Activated naive CD4-positive, alpha-beta T cell treated with anti-CD3 and anti-CD28 coated beads, Interleukin-2, amount 50 U/mL, for 16 hours (primary cell): ENCODE measurements at places on chromosomes 3 and 15.

DNA sequence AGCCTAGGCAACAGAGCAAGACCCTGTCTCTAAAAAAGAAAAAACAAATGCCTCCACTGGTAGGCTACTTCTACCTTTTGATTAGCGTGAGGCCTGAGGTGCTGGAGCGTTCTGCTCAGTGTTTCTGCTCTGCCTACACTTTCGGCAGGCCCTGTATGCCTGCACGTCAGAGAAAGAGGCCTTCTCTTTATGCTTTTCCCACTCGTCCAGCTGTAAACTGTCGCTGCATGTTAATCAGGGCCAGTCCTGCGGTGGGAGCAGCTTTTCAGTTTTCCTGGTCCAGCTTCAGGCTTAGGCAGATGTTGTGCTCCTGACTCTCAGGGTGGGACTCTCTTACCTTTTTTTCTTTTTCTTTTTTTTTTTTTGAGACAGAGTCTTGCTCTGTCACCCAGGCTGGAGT lies 25.3 kb downstream of the CSPG5 start:
- no peak for DNase-seq

- DNase-seq = no peak
These were observed 64.4 kb downstream of the UACA start for GRCh38 chr15:70698836-70699390.

- no peak for DNase-seq
These were observed 39.9 kb upstream of the ARL14 start for GRCh38 chr3:160637086-160637485.

DNA sequence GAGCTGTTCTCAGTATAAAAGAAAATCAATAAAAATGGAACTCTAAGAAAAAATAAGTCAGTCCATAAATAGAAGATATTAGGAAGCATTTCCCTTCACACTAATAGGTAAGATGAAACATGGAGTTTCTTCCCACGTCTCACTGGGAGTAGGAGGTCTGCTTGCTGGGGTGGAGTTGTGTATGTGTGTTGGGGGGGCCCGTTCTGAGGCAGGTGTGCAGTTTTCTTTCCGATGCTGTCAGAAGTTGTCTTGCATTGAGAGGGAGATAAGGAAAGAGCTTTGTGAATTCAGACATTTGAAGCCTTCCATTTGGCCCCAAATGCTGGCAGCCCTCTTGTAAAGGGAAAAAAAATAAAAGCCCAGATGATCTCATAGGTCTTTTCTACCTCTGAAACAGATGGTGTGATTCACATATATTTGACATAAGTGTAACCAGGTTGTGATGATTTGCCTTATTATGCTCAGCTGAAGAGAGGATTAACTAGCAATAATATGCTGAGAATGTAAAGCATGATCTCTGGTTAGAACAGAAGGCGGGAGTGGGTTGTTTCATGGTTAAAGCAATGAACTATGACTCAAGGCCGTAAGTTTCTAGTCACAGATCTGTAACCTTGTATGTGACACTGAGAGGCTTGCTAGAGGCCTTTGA lies 8.8 kb downstream of the RASGRP1 start:
- DNase-seq = peak; percentile 19

DNA sequence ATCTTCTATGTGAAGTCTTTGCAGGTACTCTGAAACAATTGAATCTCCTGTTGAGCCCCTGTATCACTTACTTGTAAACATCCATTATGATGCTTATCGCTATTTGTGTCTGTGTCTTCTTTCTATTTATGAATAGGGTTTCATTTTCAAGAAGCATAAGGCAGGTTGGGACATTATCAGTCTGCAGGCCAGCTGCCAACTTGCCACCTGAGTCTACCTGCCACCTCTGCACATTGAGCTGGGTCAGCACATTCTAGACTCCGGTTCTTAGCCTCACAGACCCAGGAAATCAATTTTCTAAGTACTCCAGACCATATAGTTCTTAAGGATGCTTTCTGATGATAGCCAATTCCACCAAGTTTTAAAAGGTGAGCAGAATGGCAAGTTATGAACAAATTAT lies 105.7 kb upstream of the MCTP2 start:
- no peak for DNase-seq

DNA sequence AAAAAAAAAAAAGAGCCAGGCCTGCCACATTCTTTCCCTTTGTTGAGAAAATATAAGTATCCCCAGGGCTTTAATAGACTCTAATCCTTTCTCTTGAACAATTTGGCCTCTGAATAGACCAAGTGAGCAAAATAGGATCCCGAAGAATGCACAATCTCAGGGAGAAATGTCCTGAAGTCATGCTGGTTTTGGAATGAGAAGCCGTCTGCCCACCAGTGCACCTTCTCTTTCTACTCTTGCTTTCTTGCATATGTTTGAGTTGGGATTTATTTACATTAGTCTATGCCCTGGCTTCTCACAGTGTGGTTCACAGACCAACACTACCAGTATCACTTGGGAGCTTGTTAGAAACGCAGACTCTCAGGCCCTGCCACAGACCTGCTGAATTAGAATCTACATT lies 153.0 kb downstream of the ZNF621 start:
- DNase-seq = no peak

- no peak for DNase-seq
These were observed 69.2 kb upstream of the TBC1D5 start for GRCh38 chr3:17811646-17812045.

DNA sequence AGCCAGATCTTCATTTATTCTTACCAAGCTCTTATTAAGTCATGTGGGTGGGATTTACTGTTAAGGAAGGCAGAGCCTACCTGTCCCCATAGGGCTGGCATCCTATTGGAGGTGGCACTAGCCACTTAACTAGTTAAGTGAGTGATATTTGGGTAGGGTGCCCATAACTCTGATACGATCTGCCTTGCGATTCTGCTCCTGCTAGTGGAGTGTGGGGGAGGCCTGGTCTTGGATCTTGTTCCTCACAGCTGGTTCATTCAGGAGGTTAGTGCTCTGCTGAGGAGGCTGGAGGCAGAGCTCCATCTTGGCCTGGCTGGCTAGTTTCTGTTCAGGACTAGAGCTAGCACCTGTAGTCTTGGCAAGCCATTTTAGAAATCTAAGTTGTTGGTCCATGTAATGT lies 9.3 kb downstream of the BAHD1 start:
- DNase-seq = no peak
